ENCODE measurements at places on chromosomes 7 and 10. TPM values are rescaled to one million over a fixed set of nuclear protein-coding genes. Genes with fewer than 3 reads are reported as not detected.

DNA sequence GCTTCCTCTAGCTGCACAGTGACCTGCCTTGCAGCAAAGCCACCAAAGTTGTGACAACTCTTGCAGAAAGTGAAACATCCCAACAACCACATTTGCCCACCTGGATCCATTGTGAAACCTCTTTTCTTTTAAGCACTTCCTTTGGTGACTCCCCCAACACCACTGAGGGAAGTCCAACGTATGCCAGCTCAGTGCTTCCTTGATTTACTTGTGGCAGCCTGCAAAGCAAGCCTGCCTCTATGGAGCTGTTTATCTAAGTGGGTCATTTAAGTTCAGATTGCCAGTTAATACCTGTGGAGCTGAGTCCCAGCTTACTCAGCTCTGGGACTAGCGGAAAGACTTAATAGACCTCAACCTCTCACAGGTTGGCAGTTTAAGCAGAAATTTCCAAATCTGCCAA lies 230.8 kb upstream of the GHITM start:
- no peak for DNase-seq

DNA sequence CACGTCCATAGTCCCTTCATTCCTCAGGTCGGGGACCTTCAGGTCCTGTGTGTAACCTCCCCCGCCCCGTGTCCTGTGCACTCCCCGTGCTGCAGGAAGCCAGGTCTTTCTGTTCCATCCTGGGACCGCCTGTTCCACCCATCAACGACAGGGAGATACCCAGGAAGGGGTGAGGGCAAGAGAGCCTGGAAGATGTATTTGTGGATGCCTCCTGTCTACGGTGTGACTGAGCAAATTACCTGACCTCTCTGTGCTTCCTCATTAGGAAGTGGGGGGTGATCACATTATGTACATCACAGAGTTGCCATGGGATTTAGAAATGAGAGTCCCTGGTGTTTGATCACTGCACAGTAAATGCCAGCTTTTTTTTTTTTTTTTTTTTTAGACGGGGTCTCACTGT lies 46.3 kb downstream of the GRID2IP start:
- no peak for DNase-seq

DNA sequence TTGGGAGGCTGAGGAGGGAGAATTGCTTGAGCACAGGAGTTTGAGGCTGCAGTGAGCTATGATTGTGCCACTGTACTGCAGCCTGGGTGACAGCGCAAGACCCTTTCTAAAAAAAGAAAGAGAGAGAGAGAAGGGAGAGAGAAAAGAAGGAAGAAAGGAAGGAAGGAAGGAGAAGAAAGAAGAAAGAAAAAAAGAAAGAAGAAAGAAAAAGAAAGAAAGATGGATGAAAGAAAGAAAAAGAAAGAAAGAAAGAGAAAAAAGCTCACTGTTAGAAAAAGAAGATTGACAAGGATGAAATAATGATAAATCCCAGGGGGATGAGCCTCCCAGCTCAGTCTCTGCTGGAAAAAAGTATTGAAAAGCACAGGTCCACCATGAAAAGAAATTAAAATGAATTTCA lies 22.8 kb upstream of the CARD11 start:
- no peak for DNase-seq

GRCh38 chr10:129532838-129533237 lies 65.8 kb downstream of the MGMT start:
- no peak for DNase-seq

DNA sequence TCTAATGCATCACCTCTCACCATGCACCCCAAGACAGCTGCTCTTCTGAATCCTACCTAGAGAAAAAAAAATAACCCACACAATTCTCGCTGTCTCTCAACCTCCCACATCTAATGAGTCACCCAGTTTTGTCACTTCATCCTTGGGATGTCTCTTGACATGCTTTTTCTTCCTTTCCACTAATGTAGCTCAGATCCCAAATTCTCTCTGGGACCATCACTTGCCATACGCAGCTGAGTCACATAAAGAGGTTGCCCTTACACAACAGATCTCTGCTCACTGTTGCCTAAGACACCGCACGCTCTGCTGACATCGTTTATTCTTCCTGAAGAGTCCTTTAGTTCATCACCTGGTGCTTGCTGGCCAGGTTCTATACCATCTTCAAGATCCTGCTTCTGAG lies 606.0 kb upstream of the GALNT17 start:
- DNase-seq: no peak

DNA sequence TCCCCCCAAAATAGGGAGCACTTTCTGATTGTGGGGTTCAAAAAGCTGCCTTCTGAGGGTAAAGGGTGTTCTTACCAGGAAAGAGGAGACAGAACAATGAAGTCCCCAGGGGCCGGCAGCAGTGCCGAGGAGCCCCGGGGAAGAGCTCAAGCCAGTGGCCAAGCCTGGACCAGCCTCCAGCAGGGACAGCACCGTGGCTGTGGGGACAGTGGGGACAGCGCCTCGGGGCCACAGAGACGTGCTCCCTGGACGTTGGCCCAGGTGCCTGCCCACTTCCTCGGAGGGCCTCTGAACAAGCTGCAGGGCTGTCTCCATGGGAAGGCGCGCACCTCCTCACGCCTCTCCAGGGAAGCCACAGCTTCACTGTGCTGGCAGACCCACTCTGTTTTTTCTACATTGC lies 312.6 kb downstream of the PTPRN2 start:
- no peak for DNase-seq

DNA sequence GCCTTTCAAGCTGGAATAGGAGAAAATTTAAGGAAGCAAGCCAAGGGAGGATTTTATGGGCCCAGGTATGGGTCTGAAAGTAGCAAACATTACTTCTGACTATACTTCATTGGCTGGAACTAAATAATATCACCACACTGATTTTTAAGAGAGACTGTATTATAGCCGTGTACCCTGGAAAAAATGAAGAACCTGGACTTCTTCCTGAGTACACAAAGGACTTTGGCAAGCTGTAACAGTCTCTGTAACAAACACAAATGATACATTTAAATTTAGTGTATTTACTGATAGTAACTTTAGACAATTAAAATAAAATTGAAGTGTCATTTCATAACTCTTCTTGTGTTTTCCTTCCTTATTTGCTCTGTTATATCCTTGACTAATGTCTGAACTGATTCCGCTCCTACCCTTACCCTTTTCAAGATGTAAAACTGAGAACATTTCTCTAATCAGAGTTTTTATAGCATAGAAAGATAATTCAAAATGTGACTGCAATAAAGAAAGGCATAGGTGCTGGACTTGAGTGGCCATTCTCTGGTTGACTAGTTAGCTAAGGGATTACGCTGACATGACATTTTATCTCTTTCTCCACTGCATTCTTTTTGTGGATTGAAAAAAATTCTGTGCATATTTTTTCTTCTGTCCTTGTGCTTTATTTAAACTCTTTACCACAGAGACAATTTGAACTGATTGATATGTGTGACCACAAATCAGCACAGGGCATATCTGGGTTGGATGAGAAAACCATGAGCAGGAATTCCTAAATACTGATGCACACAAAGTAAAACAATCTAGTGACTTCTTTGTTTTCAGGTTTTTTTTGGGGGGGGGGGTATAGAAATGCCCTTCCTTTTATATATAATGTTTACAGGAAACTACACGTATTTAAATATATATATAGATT lies 349.7 kb downstream of the MDFIC start:
- no peak for DNase-seq

DNA sequence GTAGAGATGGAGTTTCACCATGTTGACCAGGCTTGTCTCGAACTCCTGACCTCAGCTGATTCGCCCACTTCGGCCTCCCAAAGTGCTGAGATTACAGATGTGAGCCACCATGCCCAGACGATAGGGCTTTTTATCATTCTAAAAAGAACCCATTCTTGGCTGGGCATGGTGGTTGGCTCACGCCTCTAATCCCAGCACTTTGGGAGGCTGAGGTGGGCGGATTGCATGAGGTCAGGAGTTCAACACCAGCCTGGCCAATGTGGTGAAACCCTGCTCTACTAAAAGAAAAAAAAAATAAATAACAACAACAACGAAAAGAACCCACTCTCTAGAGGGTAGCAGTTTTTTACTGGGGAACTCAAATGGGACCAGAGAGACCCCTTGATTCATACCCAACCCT lies 112.7 kb downstream of the PLXDC2 start:
- no peak for DNase-seq

- DNase-seq: no peak
Measured at GRCh38 chr10:17605936-17606335, 11.2 kb downstream of the HACD1 start.

- no peak for DNase-seq
Measured at GRCh38 chr10:61115897-61116296, 171.9 kb upstream of the RHOBTB1 start.

- no peak for DNase-seq
Measured at GRCh38 chr7:8391353-8392062, 41.9 kb upstream of the NXPH1 start.

- no peak for DNase-seq
Measured at GRCh38 chr10:10293481-10293951, 724.2 kb upstream of the CELF2 start.

DNA sequence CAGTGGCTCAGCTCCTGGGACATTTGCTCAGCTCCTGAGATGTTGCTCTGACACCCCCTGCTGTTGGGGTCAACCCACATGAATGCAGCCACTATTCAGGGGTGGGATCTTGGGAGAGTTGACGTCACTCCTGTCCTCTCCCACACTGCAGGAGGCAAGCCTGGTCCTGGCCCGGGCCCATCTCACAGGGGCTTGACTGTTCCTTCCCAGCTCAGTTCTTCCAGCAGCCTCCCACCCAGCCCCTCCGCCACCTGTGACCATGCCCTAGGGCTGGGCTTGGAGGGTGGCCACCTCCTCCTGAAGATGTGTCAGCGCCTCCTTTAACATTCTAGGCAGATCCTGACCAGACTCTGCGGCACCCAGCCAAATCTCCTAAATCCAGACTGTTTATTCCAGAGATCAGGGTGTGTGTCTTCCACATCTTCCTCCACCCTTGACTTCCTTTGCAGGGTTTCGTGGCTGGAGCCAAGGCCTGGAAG lies 19.1 kb upstream of the OPALIN start:
- no peak for DNase-seq

Gene CNPY1
- total RNA-seq: 2.4 TPM

Gene IGF2BP3
- total RNA-seq: 117 TPM

Gene CYP26C1
- 0.37 TPM for total RNA-seq

Gene PNLIPRP1
- not detected for total RNA-seq
